ENCODE measurements at places on chromosomes 16 and 17.

- DNase-seq, result no peak
Observed at GRCh38 chr16:66610111-66610820, 5.8 kb downstream of the CMTM3 start.

DNA sequence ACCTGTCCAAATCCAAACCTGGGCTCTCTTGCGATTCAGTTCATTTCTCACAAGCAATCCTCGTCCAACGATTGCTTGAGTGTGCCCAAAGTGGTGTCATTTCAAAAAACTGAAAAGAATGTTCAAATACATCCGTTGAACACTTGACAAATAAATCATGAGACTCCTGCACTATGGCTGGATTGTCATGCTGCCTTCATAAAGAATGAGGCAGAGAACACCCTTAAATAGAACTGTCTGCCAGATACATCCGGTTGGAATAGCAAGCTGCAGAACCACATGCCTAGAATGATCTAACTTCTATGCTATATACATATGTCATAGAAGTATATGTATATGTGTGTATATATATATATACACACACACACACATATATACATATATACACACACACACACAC lies 55.4 kb upstream of the HAPSTR1 start:
- DNase-seq, result no peak

- DNase-seq, result no peak
Observed at GRCh38 chr16:82755570-82756282, 129.0 kb downstream of the CDH13 start.

GRCh38 chr16:66590322-66590721 lies 11.1 kb downstream of the CMTM2 start:
- DNase-seq, result no peak

DNA sequence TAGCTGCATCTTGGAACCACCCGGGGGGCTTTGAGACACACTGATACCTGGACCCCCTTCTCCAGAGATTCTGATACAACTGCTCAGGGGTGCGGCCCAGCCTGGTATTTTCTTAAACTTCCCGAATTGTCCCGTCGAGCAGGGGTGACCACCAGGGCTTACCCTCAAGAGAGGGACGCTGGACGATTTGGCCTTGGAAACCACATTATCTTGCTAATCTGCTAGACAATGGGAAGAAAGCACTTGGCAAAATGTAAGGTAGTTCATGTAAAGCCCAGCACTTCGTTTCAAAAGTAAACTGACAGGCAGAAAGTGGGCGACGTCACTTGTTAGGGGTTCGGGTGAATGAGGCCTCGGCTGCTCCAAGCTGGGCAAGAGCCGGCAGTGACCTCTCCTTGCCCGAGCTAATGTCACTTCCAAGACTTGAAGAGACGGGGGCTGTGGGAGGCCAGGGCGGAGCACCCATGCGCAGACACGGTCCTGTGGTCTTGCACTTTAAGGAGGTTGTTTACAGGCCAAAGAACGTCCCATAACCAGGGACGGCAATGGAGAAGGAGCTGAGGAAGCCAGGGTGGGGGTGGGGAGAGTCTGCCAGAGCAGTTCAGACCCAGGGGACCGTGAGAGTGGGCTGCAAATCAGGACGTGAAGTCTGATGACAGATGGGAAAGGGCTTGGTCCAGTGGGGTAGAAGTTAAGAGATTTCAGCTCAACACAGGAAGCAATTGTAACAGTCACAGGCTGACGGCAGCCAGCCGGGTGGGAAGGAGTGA lies 152.7 kb upstream of the GSE1 start:
- DNase-seq, result no peak

GRCh38 chr17:37176723-37177122 lies 199.1 kb upstream of the C17orf78 start:
- DNase-seq, result no peak

GRCh38 chr17:51948128-51948527 lies 210.4 kb downstream of the CA10 start:
- DNase-seq, result no peak

Measured in activated T-cell treated with anti-CD3 and anti-CD28 coated beads for 1 hour (primary cell).